ENCODE measurements at places on chromosomes 1 and 21.

- no peak for DNase-seq
Observed at GRCh38 chr1:114224196-114224907, 70.7 kb upstream of the SYT6 start.

DNA sequence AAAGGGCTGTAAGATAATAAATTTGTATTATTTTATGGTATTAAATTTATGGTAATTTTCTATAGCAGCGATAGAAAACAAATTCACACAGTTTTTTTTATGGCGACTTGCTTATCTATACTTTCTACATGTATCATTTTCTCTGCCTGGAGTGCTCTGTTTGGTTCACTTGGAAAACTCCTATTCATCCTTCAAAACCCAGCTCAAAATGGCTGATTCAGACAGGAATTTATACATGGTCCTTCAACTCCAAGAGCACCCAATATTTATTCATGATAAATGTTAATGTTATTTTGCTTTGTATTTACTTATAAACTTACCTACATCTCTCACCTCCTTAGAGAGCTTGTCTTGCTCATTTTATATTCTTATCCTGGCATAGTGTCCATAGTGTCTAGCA is 55.6 kb upstream of the SSX2IP start:
- DNase-seq: no peak

- no peak for DNase-seq
Observed at GRCh38 chr1:232917053-232917452, 33.4 kb upstream of the NTPCR start.

GRCh38 chr21:46189959-46190490 is 5.8 kb upstream of the SPATC1L start:
- no peak for DNase-seq

- DNase-seq: no peak
Observed at GRCh38 chr1:207345644-207346477, 24.4 kb downstream of the CD55 start.

Data from stimulated activated CD8-positive, alpha-beta memory T cell treated with anti-CD3 and anti-CD28 coated beads, Interleukin-15, amount 100 ng/mL, for 48 hours (primary cell).